ENCODE measurements at places on chromosomes 12 and 14.
A peak's percentile ranks its signal among the peaks of the same experiment; 100 is the strongest.

DNA sequence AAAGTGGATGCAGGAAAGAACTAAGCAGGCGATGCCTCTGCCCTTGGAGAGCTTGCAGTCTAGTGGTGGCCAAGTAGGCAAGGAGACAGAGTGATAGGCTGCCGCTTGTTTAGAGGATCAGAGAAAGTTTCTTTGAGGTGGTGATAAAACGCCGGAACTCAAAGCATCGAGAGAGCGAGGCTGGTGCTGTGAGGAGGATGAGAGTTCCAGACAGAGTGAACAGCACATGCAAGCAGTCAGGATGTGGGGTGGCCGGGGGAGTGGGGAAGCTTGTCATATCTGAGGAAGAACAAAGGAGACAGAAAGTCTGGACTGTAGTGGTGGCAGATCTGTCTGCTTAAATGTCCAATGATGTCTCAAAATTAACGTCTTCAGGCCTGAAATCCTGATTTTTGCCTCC, 319.7 kb downstream of the SNAPC1 start:
- DNase-seq = no peak

DNA sequence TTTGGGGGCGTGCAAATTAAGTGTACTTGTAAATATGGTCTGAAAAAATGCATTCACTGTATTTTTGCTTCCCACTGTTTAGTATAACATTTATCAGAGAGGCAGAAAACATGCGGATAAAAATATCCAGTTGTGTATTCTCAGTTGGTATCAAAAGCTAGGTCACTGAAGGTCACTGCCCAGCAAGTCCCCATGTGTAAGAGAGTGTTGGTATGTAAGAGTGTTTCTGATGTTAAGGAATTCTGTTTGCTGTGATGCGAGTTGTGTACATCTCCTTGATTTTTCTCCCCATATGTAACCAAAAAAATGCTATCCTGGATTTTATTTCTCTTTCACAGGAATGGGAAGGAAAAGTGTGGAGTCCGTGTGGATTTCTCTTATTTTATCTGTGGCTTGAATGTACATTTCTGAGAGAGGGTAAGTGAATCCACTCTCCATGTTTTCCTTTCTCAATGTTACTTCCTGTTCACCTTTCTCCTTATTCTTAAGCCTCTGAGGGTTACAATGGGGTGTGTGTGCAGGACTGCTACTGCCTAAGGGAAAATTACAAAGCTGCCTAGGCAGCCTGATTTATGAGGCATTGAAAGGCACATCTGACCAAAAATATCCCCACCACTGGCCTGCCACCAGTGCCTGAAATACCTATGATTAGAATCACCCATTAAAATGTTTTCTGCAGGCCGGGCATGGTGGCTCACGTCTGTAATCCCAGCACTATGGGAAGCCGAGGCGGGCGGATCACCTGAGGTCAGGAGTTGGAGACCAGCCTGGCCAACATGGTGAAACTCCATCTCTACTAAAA, 97.9 kb upstream of the USP44 start:
- no peak for DNase-seq

DNA sequence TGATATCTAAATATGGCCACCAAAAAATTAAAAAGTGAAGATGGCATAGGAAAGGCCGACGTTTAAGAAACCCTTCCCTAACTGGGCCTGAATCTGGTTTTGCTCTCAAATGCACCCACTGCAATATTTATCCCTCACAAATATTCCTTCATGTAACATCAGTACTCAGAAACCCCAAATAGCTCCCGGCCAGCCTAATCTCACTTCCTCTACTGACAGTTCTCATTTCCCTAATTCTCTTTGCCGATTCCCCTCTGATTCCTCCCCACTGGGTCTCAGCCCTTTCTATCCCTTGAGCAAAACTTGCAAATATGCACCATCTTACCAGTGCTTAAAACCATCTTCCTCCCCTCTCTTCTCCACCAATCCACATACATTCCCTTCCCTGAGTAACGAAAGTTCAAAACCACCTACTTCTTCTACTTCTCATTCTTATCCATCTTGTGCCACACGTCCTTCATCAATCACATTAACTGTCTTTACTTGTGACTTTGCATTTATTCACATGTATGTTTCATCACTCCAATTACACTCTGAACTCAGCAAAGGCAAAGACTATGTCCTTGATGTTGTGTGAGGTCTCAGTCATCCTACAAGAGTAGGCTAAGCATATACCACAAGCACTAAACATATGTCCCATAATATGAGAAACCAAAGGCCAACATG, 23.1 kb downstream of the KCNK10 start:
- no peak for DNase-seq

DNA sequence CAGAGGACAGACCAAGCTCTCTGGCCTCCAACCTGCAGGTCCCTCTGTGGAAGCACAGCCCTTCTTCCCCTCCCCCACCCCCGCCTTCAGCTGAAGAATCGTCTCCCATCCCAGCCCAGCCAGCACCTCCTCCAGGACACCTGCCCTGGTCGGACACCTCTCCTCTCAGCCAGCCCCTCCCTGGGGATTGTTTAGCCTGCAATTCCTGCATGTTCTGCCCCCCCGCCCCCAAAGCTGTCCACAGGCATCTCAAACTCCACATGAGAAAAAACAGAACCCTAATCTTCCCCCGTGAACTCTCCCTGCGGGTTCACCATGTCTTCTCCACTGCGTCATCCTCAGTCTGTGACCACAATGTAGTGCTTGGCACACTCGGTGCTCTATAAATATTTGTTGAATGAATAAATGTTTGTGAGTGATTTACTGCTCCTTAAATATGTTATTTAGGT, 24.1 kb downstream of the PRIMA1 start:
- no peak for DNase-seq

DNA sequence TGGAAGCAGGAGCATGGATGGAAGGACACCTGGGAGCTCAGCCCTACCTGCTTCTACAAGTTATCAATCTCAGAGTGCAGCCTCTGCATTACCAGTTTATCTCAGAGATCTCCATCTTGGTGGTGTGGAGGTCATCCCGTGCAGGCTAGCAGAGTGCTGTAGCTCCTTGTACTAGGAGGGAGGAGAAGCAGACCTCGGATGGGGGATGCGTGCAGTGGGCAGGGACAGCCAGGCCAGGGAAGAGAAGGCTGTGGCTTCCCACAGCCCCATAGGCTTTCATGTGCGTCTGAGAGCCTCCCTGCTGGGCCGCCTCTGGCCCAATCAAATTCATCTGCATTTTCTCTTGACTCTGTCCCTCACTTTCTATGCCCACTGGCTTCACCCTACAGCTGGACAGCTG, 8.8 kb upstream of the KRT82 start:
- DNase-seq = no peak

DNA sequence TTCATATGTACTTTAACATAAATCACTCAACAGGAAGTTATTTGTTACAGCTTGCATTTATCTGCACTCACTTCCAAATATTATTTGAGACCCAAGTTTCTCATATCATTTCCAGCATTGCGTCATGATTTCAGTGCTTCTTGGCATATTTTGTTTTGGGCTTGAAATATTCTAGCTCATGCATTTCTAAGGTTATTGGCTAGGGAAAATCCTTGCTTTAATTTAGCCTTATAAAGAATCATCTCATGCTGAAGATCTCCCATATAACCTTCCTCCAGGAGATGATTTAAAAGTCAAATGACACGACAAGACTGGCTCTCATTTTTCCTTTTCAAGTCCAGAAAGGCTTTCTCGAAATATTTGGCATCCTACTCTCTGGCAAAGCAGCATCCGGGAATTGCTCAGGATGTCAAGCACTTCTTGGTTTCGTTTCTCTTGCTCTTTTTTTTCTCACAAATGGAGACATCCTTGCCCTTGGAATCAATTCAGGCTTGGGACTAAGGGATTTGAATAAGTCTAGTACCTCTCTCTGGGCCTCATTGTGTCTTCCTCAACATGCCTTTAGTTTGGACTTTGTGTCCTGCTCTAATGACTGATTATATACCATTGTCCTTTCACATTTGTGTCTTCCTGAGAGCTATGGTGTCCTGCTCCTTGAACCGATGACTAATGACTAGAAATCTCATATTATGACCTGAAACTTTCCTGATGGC, 295.0 kb downstream of the RMST start:
- no peak for DNase-seq

GRCh38 chr12:107607464-107608392, 77.9 kb upstream of the PWP1 start:
- peak; percentile 31 for DNase-seq

DNA sequence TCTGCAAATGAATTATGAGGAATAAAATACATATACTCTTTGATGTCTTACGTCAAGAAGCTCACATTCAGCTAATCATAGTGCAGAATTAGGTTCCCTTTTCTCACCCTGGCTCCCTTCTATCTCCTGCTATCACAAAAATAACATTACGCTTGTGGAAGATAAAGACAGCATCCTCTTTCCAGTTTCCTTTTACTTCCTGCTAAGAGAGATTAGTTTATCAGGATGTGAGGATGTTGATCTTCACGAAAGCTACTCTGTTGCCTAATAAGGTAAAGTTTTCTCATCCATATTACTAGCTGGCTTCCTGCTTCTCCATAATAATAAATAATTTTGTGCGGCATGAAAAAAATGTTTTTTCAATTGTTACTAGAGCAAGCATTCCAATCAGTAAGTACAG, 217.7 kb upstream of the DCN start:
- DNase-seq = no peak
